A549 treated with DMSO at 1 μM for 4 hours (cell line): ENCODE measurements at places on chromosomes 5 and 9. TPM values are rescaled to one million over a fixed set of nuclear protein-coding genes. Genes with fewer than 3 reads are reported as not detected.

ARL15 gene
- 4.3 to 6.7 TPM (median 5.8 TPM) in 5 replicates for total RNA-seq

SLC26A2 gene
- 23.0 to 36.5 TPM (median 29.5 TPM) in 5 replicates for total RNA-seq

PDE8B gene
- total RNA-seq, result 1.1 to 1.6 TPM (median 1.3 TPM) in 5 replicates

ELAVL2 gene
- 0.05 TPM in 1 of 5 replicates, not detected in the others for total RNA-seq

DEPDC1B gene
- 15.8 to 19.5 TPM (median 19.2 TPM) in 5 replicates for total RNA-seq

HSPB3 gene
- total RNA-seq, result not detected in 5 replicates

FGF18 gene
- total RNA-seq, result 0.30 to 0.71 TPM (median 0.34 TPM) in 5 replicates

IL3 gene
- not detected in 5 replicates for total RNA-seq

AKNA gene
- 4.0 to 4.6 TPM (median 4.3 TPM) in 5 replicates for total RNA-seq

GPR21 gene
- not detected in 5 replicates for total RNA-seq

CCDC192 gene
- total RNA-seq, result not detected in 5 replicates

OR1J2 gene
- total RNA-seq, result 0.10 TPM in 1 of 5 replicates, not detected in the others

SLC6A19 gene
- total RNA-seq, result not detected in 5 replicates

INSYN2B gene
- 0.64 to 1.3 TPM (median 0.95 TPM) in 5 replicates for total RNA-seq
